CD4-positive, alpha-beta T cell treated with Interleukin-17A for 4 hours (primary cell): ENCODE measurements at places on chromosomes 4 and X.

- DNase-seq = peak; percentile 82
Observed at GRCh38 chr4:6327220-6327917, 57.7 kb downstream of the WFS1 start.

DNA sequence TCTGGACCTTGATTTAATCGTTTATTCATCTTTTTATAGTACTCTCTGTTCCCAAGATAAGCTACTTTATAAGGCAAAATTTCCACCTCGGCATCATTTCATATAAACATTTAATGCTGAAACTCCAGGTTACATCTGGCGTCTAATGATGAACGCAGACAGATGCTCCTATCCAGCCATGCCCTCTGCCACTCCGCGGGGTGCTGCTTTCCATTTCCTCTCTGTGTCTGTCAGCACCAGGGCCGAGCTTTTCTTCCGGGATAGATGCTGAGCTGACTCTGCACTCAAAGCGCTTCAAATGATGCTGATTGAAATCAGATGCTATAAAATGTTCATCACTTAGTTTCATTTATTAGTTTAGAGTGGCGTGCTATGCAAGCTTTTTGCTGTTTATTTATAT lies 80.5 kb upstream of the HELT start:
- DNase-seq = no peak

GRCh38 chrX:131264665-131265064 lies 24.4 kb downstream of the IGSF1 start:
- no peak for DNase-seq

DNA sequence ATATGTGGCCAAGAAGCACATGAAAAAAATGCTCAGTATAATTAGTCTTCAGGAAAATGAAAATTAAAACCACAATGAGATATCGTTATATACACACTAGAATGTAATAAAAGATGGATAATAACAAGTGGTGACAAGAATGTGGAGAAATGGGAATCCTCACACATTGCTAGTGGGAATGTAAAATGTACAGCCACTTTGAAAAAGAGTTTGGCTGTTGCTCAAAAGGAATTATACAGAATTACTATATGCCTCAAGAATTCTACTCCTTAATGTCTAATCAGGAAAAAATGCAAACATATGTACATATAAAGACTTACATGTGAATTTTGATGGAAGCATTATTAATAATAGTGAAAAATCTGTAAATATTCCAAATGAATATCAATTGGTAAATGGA lies 102.2 kb downstream of the SPCS3 start:
- DNase-seq = no peak

DNA sequence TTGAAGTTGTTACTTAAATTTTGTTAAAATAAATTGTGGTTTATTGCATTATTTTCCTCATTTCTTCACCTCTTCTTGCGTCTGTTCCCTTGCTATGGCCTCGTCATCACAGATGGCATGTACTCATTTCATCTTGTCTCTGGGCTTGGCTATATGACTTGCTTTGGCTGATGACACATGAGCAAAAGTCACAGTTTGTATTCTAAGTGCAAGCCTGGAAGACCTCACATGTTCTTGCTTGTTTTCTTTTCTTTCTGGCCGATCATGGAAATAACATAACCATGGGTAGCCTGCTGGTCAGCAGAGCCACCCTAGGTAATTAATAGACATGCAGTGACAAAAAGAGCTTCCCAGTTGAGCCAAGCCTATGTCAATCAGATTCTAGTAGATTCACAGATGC lies 527.9 kb downstream of the SPRY1 start:
- no peak for DNase-seq

DNA sequence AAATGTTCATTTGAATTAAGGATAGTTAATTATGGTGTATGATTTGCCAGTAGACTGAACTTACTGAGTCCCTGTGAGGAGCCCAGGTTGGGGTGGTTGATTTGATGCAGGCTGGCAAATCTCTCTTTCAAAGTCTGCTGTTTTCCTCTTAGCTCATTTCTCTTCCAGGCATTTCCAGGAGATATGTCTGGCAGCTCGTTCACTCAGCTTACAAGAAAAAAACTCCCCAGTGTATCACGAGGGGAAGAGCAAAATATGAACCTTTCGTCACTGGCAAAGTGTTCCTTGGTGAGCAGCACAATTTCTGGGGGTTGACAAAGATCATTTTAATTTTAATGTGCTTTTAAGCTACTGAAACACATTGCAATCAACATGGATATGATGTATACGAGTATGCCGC lies 244.2 kb downstream of the CBLL2 start:
- no peak for DNase-seq

DNA sequence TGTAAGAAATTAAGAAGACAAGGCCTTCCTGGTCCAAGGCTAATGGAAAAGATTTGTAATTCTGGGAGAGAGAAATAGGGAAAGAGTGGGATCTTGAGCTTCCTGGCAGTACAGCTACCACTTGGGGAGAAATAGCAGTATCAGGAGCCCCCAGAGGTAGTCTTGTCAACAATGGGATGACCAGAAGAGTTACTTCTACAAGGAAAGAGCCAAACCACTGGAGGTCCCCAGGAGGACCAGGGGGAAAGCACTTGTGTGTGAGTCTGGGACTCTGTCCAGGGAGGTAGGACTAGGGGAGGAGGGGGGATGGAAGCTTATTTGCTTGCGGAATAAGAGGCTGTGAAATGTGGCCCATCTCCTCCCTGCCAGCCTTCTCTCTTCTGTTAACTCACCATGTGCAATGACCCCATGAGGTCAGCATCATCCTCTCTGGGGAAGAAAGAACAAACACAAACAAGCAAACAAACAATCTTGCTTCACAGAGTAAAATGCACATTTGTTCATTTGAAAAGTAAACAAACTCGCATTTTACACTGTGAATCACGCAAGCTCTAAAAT lies 160.1 kb downstream of the STK32B start:
- DNase-seq = no peak

DNA sequence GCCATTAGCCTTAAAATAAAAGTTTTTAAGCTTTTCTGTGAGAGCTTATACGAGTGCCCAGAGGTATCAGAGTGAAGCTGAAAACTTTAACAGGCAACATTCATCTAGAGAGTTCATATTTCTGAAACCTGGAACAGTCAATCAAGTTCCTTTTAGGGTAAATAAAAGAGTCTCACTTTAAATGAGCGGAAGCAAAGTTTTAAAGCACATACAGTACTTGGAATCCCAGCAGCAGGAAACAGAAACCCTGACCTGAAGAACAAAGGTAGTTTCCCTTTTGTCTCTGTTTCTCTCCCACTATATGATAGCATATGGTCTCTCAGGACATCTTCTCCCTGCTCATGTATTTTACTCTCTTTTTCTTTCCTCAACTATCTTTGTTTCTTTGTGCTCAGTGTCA lies 153.0 kb downstream of the ASB9 start:
- no peak for DNase-seq

- no peak for DNase-seq
Observed at GRCh38 chr4:55547918-55548317, 1.2 kb upstream of the CLOCK start.

GRCh38 chr4:19375136-19375804 lies 876.4 kb upstream of the SLIT2 start:
- DNase-seq = no peak

DNA sequence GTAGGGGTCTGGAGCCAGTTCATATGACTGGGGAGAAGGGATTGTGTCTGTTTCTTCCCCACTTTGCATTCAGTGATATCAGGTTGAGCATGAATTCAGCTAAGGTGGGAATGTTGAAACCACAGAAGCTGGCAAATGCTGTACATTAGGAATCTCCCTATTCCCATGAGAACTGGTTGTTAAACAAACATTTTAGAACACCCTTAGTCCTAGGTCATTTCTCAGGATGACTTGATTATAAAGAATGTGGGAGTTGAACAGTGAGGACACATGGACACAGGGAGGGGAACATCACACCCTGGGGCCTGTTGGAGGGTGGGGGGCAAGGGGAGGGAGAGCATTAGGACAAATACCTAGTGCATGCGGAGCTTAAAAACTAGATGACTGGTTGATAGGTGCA lies 62.6 kb upstream of the LIMCH1 start:
- DNase-seq = no peak

- DNase-seq = no peak
Observed at GRCh38 chr4:169032194-169032593, 22.1 kb upstream of the CBR4 start.
